NCI-H524 (cell line): ENCODE measurements at places on chromosomes 11 and 22.

DNA sequence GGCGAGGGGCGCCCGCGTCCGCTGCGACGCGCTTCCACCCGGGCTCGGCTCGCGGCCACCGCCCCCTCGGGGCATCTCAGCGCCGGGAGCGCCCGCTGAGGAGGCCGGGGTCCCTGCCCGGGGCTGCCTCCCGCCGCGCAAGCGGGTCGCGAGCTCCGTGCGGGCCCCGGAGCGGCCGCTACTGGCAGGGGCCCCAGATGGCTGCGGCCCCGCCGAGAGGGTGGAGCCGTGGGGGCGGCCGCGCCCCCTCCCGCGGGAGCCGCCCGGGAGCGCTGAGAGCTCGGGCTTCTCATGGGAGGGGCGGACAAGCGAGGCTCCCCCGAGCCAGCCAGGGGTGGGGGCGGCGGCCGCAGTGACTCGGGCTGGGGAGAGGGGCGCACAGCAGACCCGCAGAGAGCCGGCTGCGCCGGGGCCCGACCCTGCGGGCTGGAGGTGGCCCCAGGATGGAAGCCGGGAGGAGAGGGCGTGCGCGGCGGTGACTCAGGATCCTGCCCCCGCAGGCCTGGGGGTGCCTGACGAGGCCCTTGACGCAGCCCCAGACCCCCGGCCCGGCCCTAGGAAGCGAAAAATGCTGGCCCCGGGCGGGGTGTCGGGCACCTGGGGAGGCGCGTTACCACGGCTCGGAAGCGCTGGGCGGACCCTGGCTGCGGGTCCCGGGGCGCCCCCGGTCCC is 603 bp upstream of the ZFTA start:
- DNase-seq: peak; percentile 39

GRCh38 chr11:132670921-132671675 is 861.2 kb downstream of the OPCML start:
- DNase-seq: peak; percentile 62

- DNase-seq: no peak
Measured at GRCh38 chr11:122516686-122517085, 138.8 kb upstream of the UBASH3B start.

- no peak for DNase-seq
Measured at GRCh38 chr11:95296165-95296564, 65.2 kb upstream of the SESN3 start.

DNA sequence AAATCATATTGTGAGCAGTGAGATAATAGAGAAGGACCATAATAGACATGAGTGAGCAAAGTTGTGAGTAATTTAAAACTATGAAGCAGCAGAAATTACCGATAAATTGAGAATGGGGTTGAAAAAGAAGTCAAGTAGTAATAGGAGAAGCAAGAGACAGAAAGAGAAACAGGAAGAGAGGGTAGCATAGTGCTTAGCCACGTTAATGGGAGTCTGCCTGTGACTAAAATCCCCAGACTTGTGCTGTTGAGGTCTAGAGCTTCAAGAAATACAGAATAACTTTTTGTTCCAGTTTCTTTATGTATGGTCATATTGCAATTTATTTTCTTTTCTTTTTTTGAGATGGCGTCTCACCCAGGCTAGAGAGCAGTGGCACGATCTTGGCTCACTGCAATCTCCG is 368.7 kb downstream of the METTL15 start:
- no peak for DNase-seq

- no peak for DNase-seq
Measured at GRCh38 chr11:31844351-31844750, 33.2 kb upstream of the PAX6 start.

DNA sequence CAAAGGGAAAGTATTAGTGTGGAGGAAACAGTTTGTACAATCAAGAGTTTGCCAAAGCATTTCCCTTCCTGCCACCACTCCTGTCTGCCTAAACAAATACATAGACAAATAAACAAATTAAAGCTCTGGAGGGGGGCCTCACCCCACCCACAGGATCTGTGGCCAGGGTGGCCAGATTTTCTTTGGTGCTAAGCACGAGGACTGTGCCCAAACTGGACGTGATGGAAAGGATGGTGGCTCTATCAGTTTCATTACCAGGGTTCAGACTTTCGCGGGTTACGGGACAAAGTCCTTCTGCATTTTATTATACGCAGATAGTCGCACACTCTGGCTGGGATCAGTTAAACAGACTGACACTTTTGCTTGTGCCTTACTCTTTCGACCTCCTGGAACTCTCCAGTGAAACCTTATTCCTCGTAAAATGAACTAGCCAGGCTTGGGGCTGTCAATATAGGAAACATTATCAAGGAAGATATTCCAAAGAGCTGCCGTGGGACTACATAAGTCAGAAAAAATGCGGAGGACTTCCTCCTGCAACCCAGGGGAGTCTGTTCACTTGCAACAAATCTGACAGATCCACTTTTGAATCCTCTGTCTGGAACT is 11.2 kb downstream of the BARX2 start:
- DNase-seq: no peak

GRCh38 chr22:20741634-20742581 is 32.0 kb upstream of the SERPIND1 start:
- peak; percentile 57 for DNase-seq

- no peak for DNase-seq
Measured at GRCh38 chr11:119426142-119426541, 3.2 kb upstream of the THY1 start.

- DNase-seq: no peak
Measured at GRCh38 chr22:20664594-20664959, 109.3 kb upstream of the SERPIND1 start.

GRCh38 chr11:116310698-116311097 is 462.1 kb downstream of the BUD13 start:
- no peak for DNase-seq

DNA sequence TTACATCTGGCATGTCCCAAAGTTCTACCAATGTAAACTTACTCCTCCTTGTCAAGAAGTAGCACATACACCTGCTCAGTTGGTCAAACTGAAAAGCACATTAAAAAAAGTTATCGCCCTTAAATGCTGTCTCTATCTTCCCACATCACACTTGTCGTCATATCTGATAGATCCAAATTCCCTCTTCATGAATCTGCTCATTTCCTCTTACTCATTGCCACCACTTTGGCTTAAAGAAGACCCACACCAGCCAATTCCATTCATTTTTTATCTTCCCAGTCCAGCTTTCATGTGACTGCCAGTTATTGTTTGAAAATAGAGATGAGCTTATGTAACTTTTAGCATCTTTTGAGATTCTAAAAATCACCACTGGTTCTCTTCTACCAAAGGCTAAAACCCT is 305.9 kb upstream of the MTNR1B start:
- DNase-seq: no peak

DNA sequence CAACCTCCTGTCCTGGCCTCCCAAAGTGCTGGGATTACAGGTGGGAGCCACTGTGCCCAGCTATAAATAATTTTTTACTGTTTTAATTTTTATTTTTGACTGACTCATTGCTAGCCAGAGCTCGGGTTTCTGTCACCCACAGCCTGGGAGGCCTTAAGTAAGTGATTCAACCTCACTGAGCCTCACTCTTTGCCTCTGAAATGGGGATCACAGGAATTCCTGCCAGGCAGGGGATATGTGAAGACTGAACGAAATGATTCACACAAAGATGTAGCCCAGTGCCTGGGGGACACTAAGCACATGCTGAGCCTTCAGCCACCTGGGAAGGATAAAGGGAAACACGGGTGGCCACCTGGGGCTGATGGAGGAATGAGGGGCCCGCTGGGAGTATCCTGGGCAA is 3.8 kb upstream of the LRRC74B start:
- no peak for DNase-seq

DNA sequence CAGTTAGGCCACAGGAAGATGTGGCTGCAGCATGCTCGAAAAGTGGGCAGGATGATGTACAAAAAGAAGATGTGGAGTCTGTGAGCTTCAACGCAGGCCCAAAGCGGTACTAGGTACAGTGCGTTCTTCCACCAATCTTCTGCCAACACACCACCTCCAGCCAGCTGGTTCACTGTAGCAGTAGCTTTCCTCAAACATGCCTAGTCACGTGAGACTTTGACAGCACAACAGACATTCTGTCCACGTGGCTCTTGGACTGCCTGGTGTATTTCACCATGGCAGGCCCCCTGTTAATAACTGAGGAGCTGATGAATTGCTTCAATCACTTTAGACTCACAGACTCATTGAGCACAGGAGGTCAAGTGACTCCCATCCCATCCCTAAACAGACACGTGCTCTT is 14.1 kb downstream of the SYN3 start:
- no peak for DNase-seq

- DNase-seq: peak; percentile 52
Measured at GRCh38 chr11:64745521-64746328, 1.8 kb upstream of the RASGRP2 start.

- no peak for DNase-seq
Measured at GRCh38 chr22:46536537-46537224, 739 bp downstream of the CELSR1 start.

- no peak for DNase-seq
Measured at GRCh38 chr11:12968101-12968500, 41.0 kb upstream of the RASSF10 start.

- DNase-seq: no peak
Measured at GRCh38 chr22:44460287-44460686, 37.7 kb downstream of the RTL6 start.

GRCh38 chr11:132910011-132910760 is 622.1 kb downstream of the OPCML start:
- no peak for DNase-seq

DNA sequence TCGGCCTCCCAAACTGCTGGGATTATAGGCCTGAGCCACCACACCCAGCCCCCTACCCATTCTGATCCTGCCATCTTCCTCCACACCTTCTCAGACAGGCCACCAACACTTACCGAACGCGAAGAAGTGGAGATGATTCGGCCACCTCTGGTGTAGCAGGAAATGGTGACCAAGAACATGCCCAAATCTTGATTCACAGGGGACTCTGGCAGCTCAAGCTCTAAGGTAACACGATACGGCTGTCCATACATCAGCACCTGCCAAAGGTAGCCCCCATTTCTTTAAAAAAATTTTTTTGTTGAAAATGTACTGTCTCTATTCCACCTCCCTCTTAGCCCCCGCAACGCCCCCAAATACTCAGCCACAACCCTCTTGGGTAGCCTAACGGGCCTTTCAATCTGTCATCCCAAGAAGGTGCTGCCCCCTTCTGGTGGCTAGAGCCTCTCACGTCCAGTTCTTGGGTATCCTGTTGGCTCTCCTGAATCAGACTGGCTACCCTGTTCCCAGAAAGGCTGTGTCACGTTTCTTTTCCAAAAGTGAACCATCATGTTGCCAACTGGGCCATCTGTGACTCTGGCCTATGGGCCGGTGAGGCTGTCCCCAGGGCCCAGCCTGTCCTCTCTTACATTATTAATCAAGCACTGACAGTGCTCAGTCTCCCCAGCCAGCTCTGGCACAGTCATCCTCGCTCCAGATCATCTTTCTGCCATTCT is 5.3 kb upstream of the LRRN4CL start:
- peak; percentile 67 for DNase-seq

DNA sequence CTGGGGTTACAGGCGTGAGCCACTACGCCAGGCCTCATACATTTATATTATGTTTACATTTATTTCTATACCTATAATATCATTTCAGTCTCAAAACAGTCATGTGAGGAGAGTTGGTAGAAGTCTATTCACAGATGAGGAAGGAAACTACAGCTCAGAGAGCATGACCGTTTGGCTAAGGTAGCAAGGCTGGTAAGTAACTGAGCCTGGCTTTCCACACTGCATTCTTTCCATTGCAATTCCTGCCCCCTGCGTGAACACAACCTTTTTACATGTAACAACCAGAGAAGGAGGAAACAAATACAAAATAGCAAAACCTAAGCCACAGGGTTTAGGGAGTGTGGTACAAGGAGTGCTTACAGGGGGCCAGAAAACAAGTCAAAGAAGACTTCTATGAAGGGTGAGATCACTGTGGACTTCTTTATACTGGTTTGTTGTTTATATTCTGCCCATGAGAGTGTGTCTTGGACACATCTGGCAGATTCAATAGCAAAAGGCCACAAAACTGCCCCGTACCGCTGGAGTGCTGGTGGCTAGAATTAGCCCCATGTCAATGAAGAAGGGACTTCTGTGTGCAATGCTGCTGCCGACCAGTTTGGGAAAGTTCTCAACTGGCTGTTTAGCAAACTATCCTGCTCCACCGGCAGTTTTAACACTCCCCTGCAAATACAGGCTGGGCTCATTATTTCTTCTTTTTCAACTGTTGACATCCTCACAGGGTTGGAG is 19.0 kb downstream of the MICAL3 start:
- no peak for DNase-seq

- DNase-seq: no peak
Measured at GRCh38 chr11:73445980-73446379, 69.8 kb downstream of the RELT start.

DNA sequence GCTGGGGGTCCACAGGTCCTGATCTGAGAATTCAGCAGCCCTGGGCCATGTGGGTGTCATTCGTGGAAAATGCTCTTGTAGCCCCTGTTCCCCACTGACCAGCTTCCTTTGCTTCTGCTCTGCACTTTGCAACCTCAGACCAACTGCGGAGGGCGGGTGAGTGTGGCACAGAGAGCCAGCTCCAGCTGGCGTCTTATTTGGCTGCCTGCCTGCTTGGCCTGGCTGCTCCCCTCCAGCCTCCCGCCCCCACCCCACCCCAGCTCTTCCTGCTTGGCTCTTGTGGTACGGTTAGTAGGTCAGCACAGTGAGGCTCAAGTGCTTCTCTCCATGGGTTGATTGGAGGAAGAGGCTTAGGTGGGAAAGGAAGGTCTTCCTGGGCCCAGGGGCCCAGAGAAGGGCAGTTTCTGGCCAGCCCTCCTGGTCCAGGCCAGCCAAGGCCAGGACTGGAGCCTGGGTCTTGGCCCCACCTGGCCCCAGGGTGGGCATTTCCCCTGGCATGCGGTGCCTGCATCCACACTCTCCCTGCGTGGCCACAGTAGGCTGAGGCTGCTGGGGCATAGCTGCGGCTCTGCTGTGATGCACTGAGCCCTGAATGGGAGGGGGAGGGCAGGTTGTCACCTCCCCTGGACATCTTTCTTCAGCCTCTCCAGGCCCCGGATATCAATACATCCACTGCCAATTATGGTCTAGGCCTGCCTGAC is 26.5 kb downstream of the MYO7A start:
- peak; percentile 63 for DNase-seq

- no peak for DNase-seq
Measured at GRCh38 chr11:134581966-134582769, 170.1 kb upstream of the B3GAT1 start.

DNA sequence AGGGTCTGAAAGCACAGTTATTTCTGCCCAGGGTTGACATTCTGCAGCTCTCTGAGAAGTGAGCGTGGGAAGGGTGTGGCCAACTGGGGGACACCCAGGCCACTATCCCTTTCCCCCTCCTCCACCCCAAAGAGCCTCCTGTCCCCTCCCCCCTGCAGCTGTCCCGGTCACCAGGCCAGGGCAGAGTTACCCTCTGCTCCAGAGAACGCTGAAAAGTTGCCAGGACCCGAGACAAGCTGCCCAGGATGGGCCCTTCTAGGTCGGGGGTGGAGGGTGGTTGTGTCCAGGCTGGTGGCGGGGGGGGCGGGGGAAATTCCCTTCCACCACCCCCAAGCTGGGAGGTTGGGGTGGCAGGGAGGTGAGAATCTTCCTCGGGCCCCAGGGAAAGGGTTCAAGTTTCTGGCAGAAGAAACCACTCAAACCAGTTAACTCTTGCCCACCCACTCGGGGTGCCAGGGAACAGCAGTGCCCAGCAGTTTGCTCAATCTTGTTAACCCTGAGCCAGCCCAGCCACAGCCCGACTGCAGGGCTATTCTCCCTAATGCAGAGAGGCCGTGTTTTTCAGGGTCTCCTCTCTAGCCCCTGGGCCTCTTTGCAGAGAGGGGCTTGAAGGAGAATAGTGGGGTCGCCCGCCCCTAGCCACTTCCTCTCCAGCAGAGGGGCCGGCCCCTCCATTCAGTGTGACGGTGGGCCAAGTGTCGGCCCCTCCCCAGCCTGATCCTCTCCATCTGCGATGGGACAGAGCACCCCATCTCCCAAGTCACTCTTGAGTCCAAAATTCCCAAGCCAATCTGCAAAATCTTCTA is 697 bp downstream of the LGALS1 start:
- no peak for DNase-seq
